Stimulated activated CD8-positive, alpha-beta memory T cell treated with anti-CD3 and anti-CD28 coated beads, Interleukin-7, amount 100 ng/mL, for 48 hours (primary cell): ENCODE measurements at places on chromosomes 7 and 10.

GRCh38 chr7:151131592-151132293 is 35.8 kb downstream of the GBX1 start:
- no peak for DNase-seq

- DNase-seq: no peak
These were observed 183.0 kb downstream of the ARID5B start for GRCh38 chr10:62084451-62084850.

- peak; percentile 76 for DNase-seq
These were observed 163.8 kb upstream of the KLF6 start for GRCh38 chr10:3948843-3949242.

GRCh38 chr7:94003446-94004023 is 620 bp downstream of the BET1 start:
- DNase-seq: no peak

DNA sequence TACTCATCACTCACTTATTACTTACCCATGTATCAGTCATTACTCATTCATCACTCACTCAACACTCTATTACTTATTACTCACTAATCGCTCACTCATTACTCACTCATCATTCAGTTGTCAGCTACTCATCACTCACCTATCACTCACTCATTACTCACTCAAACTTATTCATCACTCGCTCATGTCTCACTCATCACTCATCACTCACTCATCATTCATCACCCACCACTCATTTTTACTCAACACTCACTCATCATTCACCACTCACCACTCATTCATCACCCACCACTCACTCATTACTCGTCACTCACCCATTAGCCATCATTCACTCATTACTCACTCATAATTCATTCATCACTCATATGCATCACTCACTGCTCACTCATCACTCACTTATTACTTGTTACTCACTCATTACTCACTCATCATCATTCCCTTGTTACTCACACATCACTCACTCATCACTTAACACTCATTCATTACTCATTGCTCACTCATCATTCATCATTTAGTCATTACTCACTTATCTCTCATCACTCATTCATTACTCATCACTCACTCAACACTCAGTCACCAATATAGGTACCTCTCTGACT is 237.9 kb downstream of the ADARB2 start:
- no peak for DNase-seq

- no peak for DNase-seq
These were observed 186.1 kb upstream of the PLPP4 start for GRCh38 chr10:120270906-120271305.

DNA sequence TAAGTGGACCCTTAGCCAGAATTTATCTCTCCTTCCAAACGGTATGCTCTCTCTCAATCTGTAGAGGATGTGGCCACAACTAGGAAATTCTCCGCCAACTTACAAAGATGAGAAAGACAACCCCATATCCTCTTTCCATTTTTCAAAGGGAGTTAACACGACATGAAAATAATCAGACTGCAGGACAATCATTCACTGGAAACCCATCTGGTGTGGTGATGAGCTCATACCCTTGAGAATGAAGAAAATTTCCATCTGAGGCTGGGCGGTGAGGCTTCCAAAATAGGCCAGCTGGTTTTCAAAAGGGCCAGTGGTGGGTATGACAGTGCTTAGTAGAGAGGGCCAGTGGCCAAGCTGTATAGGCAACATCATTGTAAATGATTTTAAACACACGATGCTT is 369.6 kb downstream of the FRMD4A start:
- DNase-seq: no peak

- no peak for DNase-seq
These were observed 790.3 kb upstream of the KCND2 start for GRCh38 chr7:119482671-119483070.

DNA sequence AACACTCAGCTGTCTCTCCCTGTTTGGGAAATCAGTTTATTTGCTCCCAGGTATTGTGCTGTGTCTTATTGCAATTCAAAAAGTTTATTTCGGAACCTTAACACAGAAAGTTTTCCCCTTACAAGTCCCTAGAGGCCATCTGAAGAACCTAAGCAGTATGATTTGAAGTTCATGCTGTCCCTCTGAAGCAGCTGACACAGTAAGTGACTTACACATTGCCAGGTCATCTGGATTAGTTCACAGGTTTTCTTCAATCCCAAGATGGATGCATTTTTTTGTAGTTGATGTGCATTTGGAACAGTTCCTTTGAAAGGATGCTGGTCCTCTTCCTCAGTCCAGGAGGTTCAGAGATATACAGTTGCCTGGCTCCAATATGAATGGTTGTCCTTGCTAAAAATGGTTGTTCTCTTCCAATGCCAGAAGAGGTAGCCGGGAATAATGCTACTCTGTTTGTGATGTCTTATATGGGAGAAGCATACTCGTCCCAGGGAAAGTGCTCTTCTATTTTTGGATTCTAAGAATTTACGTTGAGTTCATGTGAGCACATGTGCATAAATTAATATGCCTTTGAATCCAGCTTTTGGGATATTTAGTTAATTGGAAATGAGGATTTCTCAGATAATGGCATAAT is 183.5 kb upstream of the PHYHIPL start:
- DNase-seq: no peak

- DNase-seq: no peak
These were observed 66.9 kb downstream of the CALN1 start for GRCh38 chr7:72345208-72345727.

GRCh38 chr10:95447685-95448084 is 113.5 kb downstream of the SORBS1 start:
- no peak for DNase-seq

GRCh38 chr7:101782896-101783295 is 34.5 kb upstream of the CUX1 start:
- no peak for DNase-seq

DNA sequence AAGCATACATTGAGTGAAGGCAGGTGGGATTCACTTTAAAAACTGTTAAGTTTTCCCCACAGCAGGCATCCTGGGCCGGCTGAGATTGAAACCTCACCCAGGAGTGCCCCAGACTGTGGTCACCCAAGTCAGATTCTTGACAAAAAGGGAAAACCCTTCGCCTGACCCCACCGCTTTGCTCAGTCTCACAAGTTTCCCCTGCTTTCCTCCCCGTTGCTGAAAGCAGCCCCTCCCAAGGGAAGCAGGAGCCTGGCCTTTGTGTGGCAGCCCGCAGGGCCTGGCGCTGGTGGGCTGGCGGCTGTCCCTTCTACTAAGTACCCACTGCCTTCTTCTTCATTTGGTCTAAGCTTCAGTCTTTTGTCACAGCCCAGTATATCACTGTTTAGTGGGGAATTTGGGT is 16.0 kb downstream of the RNF32 start:
- DNase-seq: no peak

GRCh38 chr7:116211913-116212596 is 1.7 kb downstream of the TES start:
- DNase-seq: no peak
